Smooth muscle cell of trachea (primary cell): ENCODE measurements at places on chromosomes 7 and 10. TPM values are rescaled to one million over a fixed set of nuclear protein-coding genes. Genes with fewer than 3 reads are reported as not detected.

PAPOLB gene
- total RNA-seq = under 0.01 and 0.15 TPM in 2 replicates

OPN4 gene
- total RNA-seq = not detected in 2 replicates

IGFBP1 gene
- not detected in 2 replicates for total RNA-seq

HOXA6 gene
- not detected in 2 replicates for total RNA-seq

GIMAP1 gene
- total RNA-seq = not detected in 2 replicates

NCF1 gene
- total RNA-seq = not detected in 2 replicates

SPDYE16 gene
- total RNA-seq = 0.33 and 0.44 TPM in 2 replicates

PRPS1L1 gene
- 0.15 TPM in 1 of 2 replicates, not detected in the other for total RNA-seq

TRPV5 gene
- total RNA-seq = not detected in 2 replicates

CFAP46 gene
- 0.50 and 1.5 TPM in 2 replicates for total RNA-seq

PLA2G12B gene
- total RNA-seq = not detected in 2 replicates

ACBD7 gene
- total RNA-seq = 0.99 and 4.9 TPM in 2 replicates

UPK3BL1 gene
- total RNA-seq = 10.3 and 12.2 TPM in 2 replicates

CDH23 gene
- 0.17 and 0.29 TPM in 2 replicates for total RNA-seq

SYT15 gene
- total RNA-seq = under 0.01 and 0.15 TPM in 2 replicates

SFTPA2 gene
- total RNA-seq = not detected in 2 replicates

FKBP9 gene
- total RNA-seq = 346 and 372 TPM in 2 replicates

MSMB gene
- not detected in 2 replicates for total RNA-seq

SSC4D gene
- total RNA-seq = 0.33 and 0.73 TPM in 2 replicates

FAM24B gene
- 4.1 and 4.2 TPM in 2 replicates for total RNA-seq

ADRA2A gene
- under 0.01 TPM in 1 of 2 replicates, not detected in the other for total RNA-seq

CLRN3 gene
- total RNA-seq = not detected in 2 replicates
